ENCODE measurements at places on chromosomes 12 and 14.

- DNase-seq: no peak
Measured at GRCh38 chr12:69039911-69040310, 106.9 kb upstream of the CPM start.

DNA sequence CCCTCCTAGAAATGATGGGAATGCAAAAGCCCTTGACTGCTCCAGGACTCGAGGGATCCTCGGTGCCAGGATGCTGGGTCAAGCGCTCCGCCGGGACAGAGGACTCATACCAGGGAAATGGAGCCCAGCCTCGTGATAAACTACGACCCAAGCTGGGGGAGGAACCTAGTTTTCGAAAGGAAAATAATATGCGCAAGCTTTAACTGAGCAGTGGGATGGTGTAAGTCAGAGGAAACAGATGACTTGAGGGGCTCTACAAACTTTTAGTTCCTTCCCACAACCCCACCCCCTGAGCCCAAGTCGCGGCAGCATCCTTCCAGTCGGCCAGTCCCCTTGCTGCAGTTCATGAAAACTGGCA, 654 bp upstream of the SUPT16H start:
- DNase-seq: no peak

GRCh38 chr12:55629058-55629841, 7.4 kb upstream of the OR10P1 start:
- DNase-seq: no peak

- DNase-seq: no peak
Measured at GRCh38 chr12:104656383-104656782, 199.6 kb downstream of the CHST11 start.

DNA sequence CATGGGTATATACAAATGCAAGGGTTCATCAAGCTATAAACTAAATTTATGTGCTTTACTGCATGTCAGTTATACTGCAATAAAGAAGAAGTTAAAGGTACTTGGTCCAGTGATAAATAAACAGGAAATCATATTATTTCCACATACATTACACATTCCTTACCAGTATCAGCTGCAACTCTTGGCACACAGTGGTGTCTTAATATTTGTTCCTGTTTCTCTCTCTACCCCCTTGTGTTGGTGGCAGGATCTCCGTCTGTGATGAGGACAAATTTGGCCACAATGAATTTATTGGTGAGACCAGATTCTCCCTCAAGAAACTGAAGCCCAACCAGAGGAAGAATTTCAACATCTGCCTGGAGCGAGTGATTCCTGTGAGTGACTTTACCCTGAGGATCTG, 19.2 kb upstream of the OAS1 start:
- no peak for DNase-seq

GRCh38 chr12:106999446-106999845, 12.5 kb upstream of the MTERF2 start:
- DNase-seq: no peak

GRCh38 chr14:69882116-69882864, 3.1 kb downstream of the SMOC1 start:
- DNase-seq: peak; percentile 62

GRCh38 chr12:75809746-75810145, 221.8 kb downstream of the PHLDA1 start:
- DNase-seq: peak; percentile 53

- peak; percentile 58 for DNase-seq
Measured at GRCh38 chr12:31353750-31354708, 28.1 kb upstream of the SINHCAF start.

Measured in brain (organoid and tissue), 16 donors.